Nucleus accumbens (tissue), 56 donors: ENCODE measurements at places on chromosomes 1 and 21.

DNA sequence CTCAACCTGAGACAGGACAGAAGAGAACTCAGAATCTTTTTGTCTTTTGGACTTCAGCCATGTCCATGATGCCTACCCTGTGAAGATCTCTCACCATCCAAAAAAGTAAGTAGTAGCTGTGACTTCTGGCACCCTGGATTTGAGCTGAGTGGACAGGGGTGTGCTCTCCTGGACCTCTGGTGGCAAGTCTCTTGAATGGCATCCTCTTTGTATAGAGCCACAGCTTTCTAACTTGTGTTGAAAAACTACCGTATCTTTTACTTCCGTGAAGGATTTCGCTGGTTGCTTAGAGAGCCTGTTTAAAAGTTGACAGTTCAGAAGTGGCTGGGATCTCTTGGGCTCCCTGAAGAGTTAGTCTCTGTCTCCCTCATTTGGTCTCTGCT is 1.8 kb downstream of the MFN2 start:
- no peak for DNase-seq

GRCh38 chr1:1754051-1754815 is 24.0 kb downstream of the NADK start:
- DNase-seq: no peak

DNA sequence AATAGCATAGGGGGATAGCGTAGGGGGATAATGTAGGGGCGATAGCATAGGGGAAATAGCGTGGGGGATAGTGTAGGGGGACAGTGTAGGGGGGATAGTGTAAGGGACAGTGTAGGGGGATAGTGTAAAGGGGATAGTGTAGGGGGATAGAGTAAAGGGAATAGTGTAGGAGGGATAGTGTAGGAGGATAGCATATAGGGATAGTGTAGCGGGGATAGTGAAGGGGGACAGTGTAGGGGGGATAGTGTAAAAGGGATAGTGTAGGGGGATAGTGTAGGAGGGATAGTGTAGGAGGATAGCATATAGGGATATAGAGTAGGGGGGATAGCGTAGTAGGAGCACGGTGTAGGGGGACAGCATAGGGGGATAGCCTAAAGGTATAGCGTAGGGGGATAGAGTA is 14.1 kb upstream of the ARF1 start:
- DNase-seq: no peak

DNA sequence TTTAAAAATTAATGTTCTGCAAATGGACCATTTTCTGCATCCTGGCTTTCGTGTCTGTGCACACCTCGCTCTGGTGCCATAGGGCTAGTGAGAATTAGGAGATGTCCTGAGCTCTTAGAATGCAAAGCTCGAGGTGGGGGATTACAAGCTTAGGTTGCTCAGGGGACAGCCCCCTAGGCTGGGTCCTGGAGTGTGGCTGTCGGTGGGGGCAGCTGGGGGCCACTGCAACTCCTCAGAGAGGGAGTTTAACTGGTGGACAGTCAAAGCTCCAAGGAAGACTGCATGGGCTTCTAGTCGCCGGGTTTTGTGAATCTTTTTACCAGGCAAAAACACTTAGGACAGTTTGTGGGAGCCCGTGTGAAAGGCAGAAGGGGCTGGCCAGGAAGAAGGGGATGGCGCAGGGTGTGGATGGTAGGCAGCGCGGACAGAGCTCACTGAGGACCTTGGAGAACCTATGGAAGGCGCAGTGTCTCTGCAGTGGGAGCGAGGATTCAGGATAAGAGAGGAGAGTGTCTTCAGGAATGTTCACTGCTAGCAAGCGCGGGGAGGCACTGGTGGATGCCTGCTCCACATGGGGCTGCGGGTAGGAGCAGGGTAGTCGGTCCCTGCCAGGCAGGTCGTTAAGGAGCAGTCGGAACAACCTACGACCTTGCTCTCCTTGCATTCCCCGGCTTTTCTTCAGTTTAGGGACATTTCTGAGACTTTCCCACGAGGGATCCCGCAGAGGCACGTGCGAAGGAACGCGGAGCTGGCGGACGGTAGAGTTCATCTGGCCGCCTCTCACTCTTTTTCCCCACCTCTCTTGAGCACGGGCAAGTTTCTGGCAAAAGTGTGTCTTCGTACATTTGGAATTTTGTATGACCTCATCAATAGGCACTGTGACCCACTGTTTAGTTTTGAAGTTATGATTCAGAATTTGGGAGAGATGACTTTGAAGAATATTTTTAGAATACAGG is 12.9 kb upstream of the KCNE1 start:
- DNase-seq: no peak

DNA sequence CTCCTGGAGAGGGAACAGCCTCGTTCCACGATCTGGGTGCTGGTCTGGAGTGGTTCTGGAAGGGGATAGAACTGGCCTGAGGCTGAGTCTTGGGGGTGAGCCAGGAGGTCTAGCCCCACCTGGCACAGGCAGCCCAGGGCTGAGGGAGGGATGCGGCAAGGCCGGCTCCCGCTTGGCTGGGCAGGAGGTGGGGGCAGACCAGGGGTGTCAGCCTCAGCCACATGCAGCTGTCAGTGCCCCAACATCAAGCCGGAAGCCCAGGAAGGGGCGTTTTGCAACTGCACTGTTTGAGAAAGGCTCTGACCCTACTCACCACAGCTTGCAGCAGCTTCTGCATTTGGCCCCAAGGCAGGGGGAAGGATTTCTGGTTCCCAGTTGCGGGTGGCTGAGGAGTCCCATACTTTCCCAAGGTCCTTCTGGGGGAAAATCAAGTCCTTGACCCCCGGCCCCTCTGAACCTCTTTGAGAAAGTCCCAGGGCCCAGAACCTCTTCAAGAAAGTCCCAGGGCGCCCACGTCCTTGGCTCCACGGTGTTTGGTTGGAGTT is 2.0 kb downstream of the EFHD2 start:
- DNase-seq: no peak

DNA sequence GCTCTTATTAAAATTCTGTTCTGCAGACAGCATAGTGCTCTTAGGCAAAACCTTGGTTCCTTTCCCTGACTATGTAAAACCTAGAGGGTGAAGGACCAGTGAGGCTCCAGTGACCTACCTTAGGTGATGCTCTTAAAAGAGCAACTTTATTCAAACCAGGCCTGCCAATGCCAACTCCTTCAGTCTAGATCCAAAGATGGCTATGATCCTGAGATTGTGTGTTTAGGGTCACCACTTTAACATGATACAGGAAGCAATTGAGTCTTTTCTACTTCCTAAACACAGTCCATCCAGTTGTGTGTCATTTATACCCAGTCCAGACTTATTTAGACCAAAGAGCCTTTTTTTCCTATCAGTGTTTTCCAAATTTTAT is 10.8 kb downstream of the MCL1 start:
- DNase-seq: no peak

DNA sequence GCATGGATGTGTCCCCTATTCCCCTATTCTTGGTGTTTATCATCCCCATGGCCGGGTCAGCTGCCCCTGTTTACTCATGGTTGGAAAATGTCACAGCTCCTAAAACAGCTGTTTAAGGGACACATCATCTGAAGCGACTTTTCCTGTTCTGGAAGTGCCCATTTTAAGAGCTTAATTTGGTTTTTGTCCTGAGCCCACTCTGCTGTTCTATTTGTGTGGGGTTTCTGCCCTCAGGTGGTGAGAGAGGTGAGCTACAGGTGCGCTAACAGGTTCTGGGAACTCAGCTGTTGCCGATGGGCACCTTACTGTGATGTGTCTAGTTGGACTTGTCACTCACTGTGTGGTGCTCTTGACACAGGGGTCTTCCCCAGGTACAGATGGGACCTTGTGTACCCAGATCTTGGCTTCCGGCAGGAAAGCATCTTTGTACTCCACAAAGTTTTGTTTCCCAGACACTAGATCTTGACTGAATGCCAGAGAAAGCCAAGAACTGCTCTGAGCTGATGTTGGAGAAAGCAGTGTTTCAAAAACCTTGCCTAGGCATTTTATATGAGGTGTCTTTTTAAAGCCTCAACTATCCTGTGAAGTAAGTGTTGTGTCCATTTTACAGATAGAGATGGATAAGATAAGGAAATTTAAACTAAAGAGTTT is 59.0 kb upstream of the CD1D start:
- peak; percentile 5 for DNase-seq

DNA sequence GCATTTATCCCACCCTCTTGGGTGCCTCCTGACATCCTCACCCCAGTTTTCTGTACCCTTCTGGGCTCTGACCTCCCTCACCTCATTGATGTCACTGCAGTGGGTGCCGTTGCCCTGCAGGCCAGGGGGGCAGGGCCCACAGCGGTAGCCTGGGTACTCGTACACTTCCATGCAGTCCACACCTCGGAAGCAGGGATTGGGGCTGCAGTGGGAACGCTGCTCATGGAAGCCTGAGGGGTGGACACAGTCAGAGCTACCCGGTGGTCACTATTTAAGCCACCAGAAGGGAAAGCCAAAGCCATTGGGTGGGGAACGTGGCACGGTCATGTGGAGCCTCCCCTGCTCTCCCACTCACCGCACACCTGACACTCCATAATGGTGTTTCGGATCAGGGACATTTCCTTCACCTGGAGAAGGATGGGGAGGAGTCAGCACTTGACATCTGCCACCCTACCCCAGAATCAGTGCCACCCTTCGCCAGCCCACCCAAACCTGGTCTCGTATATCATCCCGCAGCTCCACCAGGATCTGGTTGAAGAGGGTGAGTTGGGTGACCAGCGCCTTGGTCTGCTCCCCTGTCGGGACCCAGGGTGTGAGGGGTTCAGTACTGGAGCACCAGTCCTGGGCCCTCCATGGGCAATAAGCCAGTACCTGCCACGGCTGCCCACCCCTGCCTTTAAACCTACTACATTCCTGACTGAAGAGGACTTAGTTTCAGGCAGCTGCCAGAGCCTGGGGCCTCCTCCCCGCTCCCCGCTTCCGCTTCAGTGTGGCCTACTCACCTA is 4.8 kb downstream of the THBS3 start:
- DNase-seq: no peak

- no peak for DNase-seq
Observed at GRCh38 chr1:107993920-107994319, 28.9 kb upstream of the VAV3 start.

DNA sequence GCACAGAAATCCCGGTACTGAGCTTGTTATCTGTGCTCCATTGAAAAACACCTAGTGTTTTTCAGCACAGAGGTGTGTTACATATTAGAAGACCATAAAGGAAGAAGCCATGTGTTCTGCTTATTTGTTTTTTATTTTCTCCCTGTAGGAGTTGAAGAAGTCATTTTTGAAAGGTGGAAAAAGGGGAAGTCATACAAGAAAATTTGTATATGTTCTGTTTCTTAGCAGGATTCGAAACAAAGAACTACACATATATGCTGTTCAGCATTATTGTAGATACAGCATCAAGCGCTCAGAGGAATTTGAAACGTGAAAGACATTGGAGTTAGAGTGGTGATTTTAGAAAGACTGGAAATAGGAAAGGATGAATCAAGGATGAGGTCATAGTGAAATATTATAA is 345.3 kb upstream of the ADGRL2 start:
- DNase-seq: no peak

- DNase-seq: no peak
Observed at GRCh38 chr1:155127967-155128754, 485 bp downstream of the EFNA1 start.

DNA sequence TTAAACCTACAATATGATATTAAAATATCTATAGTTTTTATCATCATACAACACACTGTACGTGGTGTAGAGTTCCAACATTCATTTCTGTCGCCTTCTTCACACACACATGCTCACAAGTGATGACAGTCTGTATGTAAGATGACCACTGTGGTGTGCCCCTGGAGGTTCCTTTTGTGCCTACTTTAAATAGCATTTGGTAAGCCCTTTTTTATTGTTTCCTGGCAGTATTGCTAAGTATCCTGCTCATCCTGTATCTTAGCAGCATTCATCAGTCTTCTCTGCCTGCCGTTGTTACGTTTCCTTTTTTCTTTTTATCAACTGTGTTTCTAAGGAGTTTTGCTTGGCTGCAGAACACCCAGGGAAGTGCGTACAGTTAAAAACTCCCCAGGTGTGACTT is 231.4 kb downstream of the CHRM3 start:
- no peak for DNase-seq

DNA sequence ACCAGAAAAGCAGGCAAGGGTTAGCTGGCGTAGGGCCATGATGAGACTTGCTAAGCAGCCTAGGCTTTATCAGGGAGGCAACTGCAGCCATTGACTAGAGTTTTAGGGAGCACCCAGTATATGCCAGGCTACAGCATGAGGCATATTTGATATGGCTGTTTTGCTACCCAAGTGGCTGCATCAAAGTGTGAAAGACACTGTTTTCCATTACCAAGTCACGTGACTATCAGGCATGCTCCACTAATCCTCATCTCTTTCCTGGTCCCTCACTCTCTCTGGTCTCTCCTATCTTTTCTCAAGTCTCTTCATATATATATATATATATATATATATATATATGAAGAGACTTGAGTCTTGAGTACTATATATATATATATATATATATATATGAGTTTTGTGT is 206.7 kb upstream of the POU3F1 start:
- no peak for DNase-seq

DNA sequence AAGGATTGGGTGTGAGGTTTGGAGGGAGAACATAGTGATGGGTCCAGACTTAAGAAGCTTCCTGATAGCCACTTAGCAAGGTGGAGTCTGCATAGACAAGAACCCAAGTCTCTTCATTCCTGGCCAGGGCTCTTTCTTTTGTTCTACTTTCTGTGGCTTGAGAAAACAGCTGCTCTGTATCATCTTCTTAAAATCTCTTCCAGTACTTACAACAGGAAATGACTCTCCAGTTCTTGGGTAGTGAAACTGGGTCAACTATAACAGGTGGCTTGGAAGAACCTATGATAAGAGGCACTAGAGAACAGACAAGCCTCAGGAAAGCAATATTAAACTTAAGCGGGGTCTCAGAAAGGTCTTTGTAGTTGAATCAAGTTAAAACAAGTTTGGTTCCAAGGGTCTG is 148.1 kb upstream of the USP24 start:
- DNase-seq: no peak

- no peak for DNase-seq
Observed at GRCh38 chr21:9758141-9758540, 763.2 kb upstream of the TPTE start.

DNA sequence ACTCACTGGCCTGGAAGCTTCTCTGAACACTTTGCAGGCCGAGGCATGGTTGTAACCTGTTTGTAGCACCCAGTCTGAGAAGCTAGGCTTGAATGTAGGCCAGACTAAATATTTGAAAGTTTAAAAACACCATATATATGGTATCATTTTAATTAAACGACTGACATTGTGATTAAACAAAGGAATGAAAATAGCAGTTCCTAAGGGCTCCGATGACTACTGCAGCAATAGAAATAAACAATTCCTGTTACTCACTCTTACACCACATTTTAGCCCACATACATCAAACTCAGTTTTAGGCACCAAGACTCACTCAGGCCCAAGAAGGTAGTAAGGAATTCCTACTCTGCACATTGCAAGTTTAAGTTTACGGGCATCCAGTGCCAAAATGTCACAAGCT is 281.2 kb downstream of the AKT3 start:
- DNase-seq: no peak

- DNase-seq: no peak
Observed at GRCh38 chr1:206709772-206710459, 25.2 kb downstream of the MAPKAPK2 start.
